ENCODE measurements at places on chromosomes 12 and 14.

GRCh38 chr14:47442211-47442610 is 233.2 kb downstream of the MDGA2 start:
- DNase-seq = peak; percentile 2

DNA sequence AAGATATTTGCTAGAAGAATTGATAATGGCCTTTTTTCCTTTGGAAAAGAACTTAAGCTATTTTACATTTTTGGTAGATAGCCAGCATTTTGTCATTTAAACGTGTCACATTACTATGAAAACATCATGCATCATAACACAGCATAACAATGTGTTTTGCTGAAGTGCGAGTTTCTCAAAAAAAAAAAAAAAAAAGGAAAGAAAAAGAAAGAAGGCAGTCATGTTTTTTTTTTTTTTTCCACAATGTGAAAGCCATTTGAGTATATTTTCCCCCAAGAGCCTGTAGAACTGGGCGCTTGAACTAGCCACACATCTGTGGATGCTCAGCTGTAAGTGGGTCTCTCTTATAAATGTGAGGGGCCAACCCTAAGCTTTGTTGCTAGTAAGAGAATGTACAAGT is 300.1 kb downstream of the AKAP6 start:
- no peak for DNase-seq

- no peak for DNase-seq
Observed at GRCh38 chr14:49549881-49550280, 36.3 kb downstream of the RPS29 start.

- DNase-seq = no peak
Observed at GRCh38 chr12:62291864-62292760, 31.9 kb downstream of the USP15 start.

DNA sequence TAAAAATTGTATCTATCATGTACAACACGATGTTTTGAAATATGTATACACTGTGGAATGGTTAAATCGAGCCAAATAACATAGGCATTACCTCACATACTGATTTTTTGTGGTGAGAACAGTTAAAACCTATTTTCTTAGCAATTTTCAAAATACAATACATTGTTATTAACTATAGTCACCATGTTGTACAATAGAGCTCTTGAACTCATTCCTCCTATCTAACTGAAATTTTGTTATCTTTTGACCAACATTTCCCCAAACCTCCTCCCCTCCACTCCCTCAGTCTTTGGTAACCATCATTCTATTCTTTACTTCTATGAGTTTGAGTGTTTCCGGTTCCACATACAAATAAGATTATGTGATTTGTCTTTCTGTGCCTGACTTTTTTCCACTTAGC is 6.8 kb upstream of the SLC38A2 start:
- no peak for DNase-seq

Data from NCI-H146 (cell line).